ENCODE measurements at places on chromosomes 12 and 14.

- no peak for DNase-seq
These were observed 204.5 kb upstream of the SFSWAP start for GRCh38 chr12:131506426-131506825.

DNA sequence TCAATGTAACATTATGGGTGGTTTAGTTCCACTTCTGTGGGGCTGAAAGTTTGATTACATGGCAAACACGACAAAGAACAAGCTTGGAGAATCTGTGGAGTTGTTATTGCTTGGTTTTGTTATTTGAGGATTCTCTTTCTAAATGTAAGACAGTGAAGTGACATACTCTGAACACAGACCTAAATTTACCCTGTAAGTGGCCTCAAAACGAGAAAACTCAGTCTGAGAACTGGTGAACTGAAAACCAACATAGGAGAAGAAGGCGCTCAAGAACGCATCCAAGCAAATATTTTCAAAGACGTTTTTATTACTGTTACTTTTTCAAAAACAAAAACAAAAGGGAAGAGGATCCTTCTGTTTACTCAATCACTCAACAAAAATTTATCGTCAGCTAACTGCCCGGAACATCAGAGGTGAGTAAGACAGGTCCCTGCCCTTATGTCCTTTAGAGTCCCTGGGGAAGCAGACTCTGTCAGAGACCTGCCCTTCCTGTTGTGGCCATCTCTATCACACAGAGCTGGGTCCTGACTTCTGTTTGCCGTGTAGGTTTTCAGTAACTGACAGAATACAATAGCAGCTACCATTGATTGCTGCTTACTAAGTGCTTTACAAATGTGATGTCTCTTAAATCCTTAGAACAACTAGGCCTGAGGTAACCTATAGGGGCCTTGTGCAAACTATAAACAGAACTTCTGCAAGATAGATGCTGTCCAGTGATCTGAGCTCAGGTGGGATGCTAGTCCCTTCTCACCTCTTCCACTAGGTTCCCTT is 79.3 kb upstream of the C12orf71 start:
- DNase-seq = no peak

DNA sequence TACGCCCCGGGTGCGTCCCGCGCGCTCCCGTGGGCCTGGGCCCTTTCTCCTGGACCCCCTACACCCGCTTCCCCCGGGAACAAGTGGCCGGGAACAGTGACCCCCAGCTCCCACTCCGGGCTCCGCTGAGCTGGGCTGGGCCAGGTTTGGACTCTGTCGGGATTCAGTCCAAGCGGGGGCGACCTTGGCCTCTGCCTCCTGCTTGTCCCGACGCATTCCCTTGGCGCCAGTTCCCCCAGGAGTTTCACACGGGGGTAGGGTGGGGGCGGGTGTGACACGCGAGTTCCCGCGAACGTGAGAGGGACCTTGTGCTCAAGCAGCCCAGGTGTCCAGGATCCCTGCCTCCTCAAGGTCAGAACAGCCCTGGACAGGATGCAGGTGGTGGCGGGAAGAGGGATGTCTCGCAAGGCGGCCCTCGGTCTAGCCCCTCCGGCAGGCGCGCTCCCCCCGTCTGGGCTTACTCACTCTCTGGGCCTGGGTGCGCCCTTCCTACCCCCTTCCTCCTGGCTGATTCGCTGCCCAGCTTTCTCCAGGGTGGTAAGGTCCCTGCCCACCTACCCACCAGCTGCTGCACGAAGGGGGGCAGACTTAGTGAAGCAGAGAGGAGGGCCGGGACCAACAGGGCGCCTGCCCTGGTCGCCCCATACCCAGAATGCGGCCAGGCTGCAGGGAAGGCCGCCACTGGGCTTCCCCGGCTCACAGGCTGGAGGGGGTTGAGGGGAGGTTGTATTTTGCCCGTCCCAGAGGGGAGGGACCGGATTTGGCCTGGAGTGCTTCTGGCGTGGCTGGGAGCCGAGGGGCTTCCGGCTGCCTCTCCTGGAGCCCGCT is 862 bp downstream of the CRIP2 start:
- DNase-seq = no peak

DNA sequence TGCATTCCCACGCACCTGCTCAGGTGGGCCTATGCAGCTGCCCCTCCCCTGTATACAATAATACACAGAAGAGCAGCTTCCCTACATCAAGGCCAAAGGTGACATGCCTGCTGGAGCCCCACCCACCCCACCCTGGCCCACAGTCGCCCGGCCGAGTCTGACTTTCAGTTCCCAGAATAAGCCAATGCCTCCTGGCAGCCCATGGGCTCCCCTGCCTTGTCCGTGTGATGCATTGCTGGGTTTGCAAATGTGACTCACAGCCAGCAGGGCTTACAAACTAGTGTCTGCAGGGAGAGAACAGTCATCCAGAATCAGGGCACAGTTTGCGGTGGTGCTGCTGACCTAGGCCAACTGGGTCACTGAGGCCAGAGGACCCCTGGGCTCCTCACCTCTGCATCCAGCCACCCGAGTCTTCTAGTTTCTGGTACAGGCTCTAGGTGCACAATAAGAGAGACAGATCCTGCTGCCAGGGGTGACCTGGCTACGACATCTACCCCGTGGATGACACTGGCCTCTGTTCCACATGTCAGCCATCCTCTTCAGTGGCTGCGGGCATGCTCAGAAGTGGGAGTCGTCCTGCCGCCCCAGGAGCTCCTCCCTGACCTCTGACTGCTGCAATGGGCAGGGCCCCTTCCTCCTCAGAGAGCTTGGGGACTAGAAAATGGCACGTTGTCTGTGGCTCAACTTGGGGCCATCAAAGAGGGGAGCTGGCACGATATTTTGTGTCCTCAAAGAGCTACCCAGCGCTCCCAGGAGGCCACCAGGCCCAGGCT is 84.5 kb downstream of the CHGA start:
- DNase-seq = no peak

DNA sequence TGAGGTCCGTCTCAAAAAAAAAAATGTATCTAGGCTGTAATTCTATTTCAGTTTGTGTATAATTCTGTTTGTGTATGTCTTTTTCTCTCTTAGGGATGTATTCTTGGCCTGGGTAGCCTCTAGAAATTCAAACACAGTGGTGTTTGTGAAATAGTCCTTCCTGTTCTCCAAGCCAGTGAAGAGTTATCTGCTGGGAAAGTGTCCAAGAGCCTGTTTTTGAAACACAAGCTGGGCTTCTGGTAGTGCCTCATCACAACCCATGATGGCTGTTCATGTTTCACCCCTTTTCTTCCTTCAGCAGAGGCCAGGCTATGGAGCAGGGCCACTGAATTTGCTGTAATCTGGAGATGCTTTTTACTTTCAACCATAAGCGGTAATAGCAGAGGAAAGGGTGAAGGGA is 14.7 kb downstream of the METTL3 start:
- no peak for DNase-seq

GRCh38 chr12:104769144-104769561 is 188.9 kb downstream of the SLC41A2 start:
- no peak for DNase-seq

DNA sequence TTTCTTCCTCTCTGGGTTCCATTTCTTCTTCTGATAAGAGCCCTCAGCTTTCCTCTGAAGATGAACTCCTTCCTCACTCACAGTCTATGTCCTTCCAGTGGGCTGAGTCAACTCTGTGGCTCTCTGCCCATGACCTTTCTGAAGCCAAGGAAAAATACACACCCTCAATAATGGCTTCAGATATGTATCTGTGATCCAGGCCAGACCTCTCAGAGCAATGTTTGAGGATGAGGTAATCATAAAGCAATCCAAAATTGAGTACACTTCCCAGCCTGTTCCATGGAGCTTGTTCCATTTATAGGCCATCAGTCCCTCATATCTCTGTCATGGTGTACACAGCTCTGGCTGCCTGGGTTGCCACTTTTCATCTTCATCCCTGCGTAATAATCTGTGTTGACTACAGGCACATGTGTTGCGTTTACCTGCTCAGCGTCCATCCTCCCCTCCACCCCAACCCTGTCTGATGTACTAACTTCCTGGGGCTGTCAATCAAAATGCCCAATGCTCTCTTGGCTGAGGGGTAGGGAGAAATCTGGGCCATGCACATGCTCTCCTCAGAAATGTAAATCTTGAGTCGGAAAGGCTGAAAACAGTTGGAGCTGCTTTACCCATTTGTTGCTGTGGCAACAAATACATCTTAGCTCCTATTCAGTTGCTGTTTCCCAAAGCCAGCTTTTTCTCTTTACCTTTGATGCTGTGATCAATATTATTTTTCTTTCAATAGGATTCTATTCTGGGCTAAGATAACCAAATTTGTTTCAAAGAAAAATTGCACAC is 377.8 kb upstream of the TMEM132C start:
- no peak for DNase-seq

DNA sequence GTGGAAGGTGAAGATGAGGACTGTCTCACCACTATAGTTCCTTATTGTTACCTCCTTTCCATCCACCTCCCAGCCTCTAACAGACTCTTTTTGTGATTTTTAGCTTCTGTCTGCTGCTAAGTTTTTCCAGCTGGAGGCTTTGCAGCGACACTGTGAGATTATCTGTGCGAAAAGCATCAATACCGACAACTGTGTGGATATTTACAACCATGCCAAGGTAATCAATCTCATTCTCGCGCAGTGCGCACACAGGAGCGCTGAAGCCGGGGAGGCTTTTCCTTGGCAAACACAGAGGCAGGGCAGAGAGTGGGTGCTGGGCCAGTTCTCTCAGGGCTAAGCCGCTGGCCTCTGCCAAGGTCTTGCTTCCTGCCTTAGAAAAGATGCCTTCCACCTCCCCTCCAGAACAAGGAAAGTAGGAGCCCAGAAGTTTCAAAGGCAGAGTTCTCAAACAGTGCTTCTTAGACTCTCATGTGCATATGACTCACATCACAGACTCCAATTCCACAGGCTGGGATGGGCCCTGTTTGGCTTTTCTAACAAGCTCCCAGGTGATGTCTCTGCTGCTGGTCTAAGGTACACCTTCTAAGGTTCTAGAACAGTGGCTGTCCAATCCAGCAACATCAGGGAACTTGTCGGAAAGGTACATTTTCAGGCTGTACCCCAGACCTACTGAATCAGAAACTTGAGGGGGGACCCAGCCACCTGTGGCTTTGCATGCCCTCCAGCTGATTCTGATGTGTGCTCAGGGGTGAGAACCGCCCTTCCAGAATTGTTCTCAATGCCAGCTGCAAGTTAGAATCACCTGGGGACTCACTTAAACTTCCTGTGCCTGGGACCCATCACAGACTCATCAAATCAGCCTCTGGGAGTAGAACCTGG is 33.8 kb upstream of the PWP1 start:
- DNase-seq = no peak

GRCh38 chr12:88445705-88446394 is 134.4 kb downstream of the KITLG start:
- no peak for DNase-seq

- DNase-seq = no peak
These were observed 8.1 kb upstream of the PPP1R1A start for GRCh38 chr12:54596526-54596946.

DNA sequence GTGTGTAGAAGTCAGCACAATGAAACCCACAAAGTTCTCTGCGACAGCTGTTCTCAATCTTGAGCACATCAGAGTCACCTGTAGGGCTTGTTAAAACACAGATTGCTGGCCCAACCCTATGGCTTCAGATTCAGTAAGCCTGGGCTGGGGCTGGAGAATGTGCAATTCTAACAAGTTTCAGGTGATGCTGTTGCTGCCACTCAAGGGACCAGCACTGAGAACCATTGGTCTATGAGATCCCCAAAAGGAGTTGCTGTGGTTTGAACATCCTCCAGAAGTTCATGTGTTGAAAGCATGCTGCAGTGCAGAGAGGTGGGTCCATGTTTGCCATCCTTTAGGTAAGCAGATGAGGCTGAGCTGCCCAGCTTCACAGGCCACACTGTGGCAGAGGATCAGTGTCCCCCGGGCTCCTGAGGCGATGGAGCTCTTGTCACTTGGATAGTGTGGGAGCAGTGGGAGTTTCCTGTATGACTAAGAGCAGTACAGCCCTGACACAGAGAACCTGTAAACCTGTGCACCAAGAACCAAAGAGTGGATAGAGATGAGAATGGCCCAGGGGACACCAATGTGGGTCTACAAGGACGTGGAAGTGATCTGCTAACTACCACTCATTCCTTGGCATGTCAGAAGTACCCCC is 8.0 kb upstream of the RTRAF start:
- no peak for DNase-seq

GRCh38 chr12:130770413-130771028 is 54.4 kb upstream of the RIMBP2 start:
- DNase-seq = no peak

DNA sequence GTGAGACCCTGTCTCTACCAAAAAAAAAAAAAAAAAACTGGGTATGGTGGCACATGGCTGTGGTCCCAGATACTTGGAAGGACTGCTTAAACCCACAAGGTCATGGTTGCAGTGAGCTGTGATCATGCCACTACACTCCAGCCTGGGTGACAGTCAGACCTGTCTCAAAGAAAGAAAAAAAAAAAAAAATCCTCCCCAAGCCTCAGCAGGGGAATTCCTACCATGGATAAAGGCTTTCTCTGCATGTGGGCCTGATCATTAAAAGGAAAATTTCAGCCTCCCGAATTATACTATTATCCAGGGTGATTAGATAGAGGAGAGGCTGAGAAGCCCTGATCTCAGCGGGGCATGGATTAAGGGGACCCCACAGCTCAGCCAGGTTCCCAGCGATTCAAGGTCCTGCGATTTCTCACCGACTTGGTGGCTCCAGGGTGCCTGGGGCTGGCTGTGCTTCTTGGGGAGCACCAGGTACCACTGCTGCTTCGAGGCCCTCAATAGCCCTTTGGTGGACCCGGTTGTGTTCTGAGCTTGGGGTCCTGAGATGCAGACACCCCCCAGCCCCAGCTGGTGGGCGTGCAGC is 5.6 kb downstream of the SH2B3 start:
- DNase-seq = no peak

- no peak for DNase-seq
These were observed 40.7 kb downstream of the WDR20 start for GRCh38 chr14:102180248-102180998.

- DNase-seq = no peak
These were observed 5.8 kb downstream of the FBRSL1 start for GRCh38 chr12:132495629-132496357.

GRCh38 chr14:104349950-104350349 is 211.6 kb downstream of the KIF26A start:
- DNase-seq = no peak

GRCh38 chr12:38775457-38775856 is 129.9 kb downstream of the CPNE8 start:
- no peak for DNase-seq

DNA sequence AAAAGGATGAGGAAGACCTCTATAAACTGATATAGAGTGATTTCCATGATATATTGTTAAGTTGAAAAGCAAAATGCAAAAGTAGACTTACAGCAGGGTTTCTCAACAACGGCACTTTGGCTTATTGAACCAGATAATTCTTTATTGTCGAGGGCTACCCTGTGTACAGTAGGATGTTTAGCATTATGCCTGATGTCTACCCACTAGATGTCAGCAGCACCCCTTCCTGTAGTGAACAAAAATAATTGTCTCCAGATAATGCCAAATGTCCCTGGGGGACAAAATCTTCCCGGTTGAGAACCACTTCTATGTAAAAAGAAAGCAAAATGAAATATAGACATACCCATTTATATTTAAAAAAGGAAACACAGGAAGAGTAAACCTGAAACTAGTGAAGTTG is 32.4 kb downstream of the ABCD2 start:
- DNase-seq = no peak

- DNase-seq = no peak
These were observed 23.0 kb upstream of the GPR132 start for GRCh38 chr14:105087963-105088811.
